ENCODE measurements at places on chromosomes 3 and 15. TPM values are rescaled to one million over a fixed set of nuclear protein-coding genes. Genes with fewer than 3 reads are reported as not detected.

Gene GRK7
- polyA plus RNA-seq = 0.17 TPM

Gene LRRIQ4
- polyA plus RNA-seq = 0.17 TPM

Gene ADGRG7
- 0.20 TPM for polyA plus RNA-seq

Gene GPR149
- not detected for polyA plus RNA-seq

Gene MCF2L2
- 0.96 TPM for polyA plus RNA-seq

Gene TIMP4
- polyA plus RNA-seq = 1.3 TPM

GRCh38 chr15:67832031-67832551 lies 6.8 kb downstream of the SKOR1 start:
- no peak for DNase-seq

- DNase-seq = no peak
Measured at GRCh38 chr3:194117104-194117845, 18.7 kb upstream of the HES1 start.

- DNase-seq = no peak
Measured at GRCh38 chr15:96079041-96079440, 251.5 kb upstream of the NR2F2 start.

DNA sequence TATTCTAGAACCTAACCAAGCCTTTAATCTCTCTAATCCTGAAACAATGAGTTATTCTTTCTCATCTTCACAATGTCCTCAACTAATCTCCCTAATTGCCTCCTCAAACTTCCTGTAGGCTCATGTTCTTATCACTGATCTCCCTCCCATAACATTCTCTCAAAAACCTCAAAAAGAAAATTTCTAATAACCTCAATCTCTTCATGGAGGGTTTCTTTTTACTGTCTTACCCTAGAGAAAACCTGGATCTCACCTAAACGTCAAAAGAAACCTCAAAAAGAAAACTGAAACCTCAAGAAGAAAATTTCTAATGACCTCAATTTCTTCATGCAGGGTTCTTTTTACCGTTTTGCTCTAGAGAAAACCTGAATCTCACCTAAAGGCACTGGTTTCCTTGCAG lies 150.2 kb downstream of the GSK3B start:
- no peak for DNase-seq

GRCh38 chr3:27667751-27668150 lies 54.4 kb downstream of the EOMES start:
- no peak for DNase-seq

DNA sequence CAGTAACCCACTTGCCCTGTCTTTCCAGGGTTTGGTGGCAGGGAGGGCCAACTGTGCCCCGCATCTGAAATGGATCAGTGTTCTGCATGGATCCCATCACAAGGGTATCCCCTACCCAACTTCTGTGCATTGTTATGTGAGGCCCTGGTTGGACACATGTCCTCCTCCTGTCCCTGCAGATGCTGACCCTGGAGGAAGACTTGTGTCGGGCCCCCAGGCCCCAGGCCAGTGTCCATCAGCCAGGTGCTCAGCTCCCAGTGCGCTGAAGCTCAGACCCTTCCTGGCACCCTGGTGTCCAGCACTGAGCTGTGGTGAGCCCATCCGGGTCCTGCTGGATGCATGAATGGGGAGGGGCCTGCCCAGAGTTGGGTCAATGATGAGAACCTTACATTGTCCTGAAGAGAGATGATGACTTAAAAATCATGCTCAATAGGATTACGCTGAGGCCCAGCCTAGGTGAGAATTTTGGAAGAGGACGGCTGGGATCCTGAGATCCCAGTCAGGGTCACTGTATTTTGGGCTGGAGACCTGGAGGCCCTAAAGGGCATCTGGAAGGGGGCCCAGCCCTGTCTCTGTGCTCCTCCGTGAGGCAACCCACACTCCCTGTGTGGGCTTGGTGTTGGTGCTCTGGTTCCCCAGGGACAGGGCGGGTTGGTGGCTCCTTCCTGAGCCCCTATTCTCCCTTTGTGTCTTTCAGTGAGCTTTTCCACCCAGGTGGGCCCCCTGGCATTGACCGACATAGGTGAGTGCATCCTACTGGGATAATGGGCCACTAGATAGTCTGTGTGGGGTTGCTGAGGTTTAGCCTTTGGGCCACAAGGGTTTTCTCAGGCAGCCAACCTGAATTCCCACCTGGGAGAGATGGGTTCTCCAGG lies 199.1 kb downstream of the UBE3A start:
- DNase-seq = no peak

GRCh38 chr15:83193721-83194120 lies 13.9 kb downstream of the HDGFL3 start:
- DNase-seq = no peak

- no peak for DNase-seq
Measured at GRCh38 chr15:38212729-38213351, 39.8 kb upstream of the SPRED1 start.

- no peak for DNase-seq
Measured at GRCh38 chr3:170507063-170507462, 78.8 kb downstream of the SLC7A14 start.

DNA sequence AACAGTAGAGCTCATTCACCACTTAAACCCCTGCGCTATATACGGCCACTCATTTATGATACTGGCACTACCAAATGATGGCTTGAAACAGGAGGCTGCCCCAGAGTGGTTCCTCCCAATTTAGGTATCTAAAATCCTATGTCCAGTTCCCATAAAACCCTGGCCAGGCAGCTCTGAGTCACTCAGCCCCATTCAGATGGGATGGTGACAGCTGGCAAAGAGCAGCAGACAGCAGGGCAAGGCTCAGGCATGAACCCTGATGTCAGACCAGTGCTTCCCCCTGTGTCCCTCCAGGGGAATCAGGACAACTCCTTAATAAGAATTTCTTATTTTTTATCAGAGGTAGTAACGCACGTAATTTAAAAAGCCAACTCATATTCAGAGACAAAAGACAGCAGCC lies 77.2 kb upstream of the RNU6-1 start:
- DNase-seq = no peak

GRCh38 chr15:38868326-38869114 lies 303.9 kb upstream of the RASGRP1 start:
- DNase-seq = no peak

- DNase-seq = no peak
Measured at GRCh38 chr3:172203522-172204258, 164.3 kb downstream of the FNDC3B start.

DNA sequence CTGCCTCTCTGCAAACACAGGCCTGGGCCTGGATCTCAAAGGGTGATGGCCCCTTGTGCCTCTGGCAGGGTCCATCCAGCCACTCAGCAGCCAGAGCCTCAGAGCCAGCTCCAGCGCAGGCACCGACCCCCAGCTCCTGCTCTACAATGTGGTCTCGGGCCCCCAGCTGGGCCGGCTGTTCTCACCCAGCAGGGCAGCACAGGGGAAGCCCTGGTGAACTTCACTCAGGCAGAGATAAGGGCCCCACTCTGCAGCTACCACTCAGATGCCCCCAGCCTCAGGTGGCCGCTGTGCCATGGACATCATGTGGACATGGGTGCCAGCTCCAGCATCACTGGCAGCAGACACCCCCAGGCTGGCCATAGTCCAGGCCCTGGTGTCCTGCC lies 173.1 kb downstream of the TBC1D2B start:
- no peak for DNase-seq

GRCh38 chr15:66679657-66680108 lies 22.4 kb upstream of the SMAD6 start:
- no peak for DNase-seq

DNA sequence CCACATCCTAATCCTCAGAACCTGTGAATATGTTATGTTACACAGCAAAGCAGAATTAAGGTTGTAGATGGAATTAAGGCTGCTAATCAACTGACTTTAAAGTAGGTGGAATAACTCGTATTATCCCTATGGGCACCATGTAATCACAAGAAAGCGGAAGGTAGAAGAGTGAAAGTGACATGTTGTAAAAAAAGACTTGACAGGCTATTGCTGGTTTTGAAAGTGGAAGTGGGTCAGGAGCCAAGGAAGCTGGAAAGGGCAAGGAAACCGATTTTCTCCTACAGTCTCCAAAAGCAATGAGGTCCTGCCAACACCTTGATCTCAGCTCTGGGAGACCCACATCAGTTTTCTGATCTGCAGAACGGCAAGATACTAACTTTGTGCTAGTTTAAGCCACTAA lies 6.6 kb downstream of the TP63 start:
- DNase-seq = no peak

DNA sequence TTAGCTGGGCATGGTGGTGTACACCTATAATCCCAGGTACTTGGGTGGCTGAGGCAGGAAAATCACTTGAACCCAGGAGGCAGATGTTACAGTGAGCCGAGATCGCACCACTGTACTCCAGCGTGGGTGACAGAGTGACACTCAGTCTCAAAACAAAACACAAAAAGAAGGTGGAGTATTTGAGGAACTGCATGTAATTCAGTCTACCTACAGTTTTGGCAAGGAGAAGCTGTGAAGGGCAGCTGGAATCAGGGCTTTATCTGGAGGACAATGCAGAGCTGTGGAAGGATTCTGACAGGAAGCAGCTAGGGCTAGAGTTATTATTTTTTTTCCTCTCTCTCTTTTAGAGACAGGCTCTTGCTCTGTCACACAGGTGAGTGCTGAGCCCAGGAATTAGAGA lies 6.8 kb downstream of the H1-8 start:
- no peak for DNase-seq

DNA sequence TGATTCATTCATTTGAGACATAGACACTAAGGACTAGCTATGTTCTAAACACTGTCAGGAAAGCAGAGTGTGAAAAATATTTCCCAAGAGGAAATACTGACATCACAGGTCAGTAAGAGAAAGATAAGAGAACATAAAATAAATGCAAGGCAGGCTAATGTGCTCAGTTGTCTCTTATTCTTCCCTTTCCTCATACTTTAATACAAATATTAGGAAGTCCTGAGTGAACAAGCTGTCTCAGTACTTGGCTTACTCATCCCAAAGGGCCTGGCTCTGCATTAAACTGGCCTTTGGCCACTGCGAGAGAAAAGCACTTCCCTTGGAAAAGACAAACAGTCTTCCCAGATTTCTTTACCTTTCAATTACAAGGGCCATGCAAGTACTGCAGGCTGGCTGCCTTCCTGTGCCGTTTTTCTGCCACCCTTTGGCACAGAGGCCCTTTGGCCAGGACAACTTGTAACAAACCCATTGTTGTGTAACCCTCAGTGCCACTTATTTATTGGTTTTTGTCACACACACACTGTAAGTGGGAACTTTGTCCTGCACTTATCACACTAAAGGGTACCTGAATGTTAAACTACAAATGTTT lies 31.7 kb downstream of the EDC3 start:
- DNase-seq = no peak

GRCh38 chr15:63896336-63897115 lies 62.8 kb upstream of the HERC1 start:
- no peak for DNase-seq

- DNase-seq = no peak
Measured at GRCh38 chr3:24025805-24026204, 80.7 kb downstream of the NR1D2 start.

DNA sequence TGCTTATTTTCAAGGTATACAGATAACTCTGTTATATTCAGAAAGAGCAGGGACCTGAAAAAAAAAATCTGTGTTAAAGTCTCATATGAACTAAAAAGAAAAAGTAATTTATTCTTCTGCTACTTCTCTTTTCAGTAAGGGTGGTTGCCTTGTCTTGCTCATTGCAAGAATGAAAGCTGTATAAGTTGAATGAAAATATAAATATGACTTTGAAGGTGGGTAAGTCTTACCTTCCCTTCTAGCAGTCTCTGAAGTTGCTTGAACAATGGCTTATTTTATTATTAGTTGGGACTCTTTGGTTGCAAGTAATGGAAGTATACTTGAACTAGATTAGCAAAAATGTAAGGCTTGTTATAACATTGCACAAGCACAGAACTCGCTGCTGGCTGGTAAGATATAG lies 1554.9 kb downstream of the SI start:
- DNase-seq = no peak

GRCh38 chr15:26521691-26522198 lies 251.1 kb downstream of the GABRB3 start:
- no peak for DNase-seq

GRCh38 chr3:46027021-46027705 lies at the start of gene XCR1:
XCR1 (minus strand) TSS chr3:46027483; CDS start chr3:46021947, 5,536 bp downstream.
- DNase-seq = no peak
